ENCODE measurements at places on chromosomes 12 and 14. TPM values are rescaled to one million over a fixed set of nuclear protein-coding genes. Genes with fewer than 3 reads are reported as not detected.

- H3K4me1 ChIP-seq, result no peaks in the 10 kb centered on the region
- peaks cover 2% of the 10 kb centered on the region for H3K27me3 ChIP-seq
- no peak overlapping the region for H3K27ac ChIP-seq
- no peak overlapping the region for H3K4me3 ChIP-seq
These were observed 9.9 kb downstream of the HNF1A start for GRCh38 chr12:120988234-120988633.

Gene CCDC198
- not detected for polyA plus RNA-seq

Gene LRIG3
- polyA plus RNA-seq, result not detected

DNA sequence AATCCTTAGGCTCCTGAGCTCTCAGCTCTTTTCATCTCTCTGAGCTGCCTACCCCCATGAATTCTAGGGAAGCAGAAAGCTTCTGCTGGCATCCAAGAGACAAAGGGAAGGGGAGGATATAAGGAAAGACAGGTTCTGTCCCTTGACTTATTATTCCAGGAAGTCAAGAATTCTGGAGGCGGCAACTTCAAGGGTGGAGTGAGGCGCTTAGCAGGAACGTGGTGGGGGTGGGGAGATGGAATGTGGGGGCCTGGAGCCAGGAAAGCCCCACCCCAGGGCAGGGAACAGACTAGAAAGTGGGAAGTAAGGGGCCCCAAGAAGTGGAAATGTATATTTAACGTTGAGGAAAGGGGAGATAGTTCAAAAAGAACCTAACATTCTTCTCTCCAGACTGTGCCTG is 1.4 kb downstream of the CALCOCO1 start:
- peaks cover 1% of the 10 kb centered on the region for H3K27me3 ChIP-seq
- peak overlapping the region; percentile 94 for H3K4me3 ChIP-seq
- DNase-seq, result no peak
- H3K4me1 ChIP-seq, result peaks cover 34% of the 10 kb centered on the region
- H3K27ac ChIP-seq, result peak overlapping the region; percentile 92

DNA sequence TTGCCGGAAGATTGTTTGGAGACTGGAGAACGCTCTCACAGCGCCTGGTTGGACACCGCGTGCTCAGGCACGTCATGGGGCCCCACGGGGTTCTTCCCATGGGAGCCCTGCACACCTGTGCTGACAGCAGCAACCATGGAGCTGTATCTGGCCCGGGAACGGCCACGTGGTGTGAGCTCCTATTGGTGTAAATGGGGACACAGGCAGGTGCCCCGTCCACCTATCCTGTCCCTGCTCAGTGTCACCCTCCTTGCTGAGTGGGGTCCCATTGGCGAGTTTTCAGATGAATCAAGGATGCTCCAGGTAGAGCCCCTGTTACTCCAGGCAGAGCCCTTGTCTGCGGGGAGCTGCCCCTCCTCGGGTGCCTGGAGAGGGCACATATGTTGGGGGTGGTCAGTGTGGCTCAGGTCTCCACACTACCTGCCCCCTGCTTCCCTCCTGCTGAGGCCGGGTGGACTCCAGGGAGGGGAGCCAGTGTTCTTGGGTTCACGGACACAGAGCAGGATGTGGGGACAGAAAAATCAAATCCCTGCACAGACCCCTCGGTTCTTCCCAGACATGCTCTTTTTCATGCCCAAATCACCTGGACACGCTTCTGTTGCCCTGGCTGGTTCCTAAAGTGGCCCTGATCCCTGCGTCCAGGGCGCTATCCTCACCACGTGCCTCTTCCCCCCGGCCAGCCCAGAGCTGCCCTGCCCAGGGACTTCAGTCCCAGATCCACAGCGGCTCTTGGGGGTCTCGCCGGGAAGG is 250.1 kb downstream of the ADGRD1 start:
- no peak overlapping the region for H3K4me3 ChIP-seq
- no peaks in the 10 kb centered on the region for H3K36me3 ChIP-seq
- DNase-seq, result no peak

- peak overlapping the region; percentile 84 for H3K27ac ChIP-seq
- no peak for DNase-seq
- peak overlapping the region; percentile 60 for H3K4me3 ChIP-seq
- peaks cover 20% of the 10 kb centered on the region for H3K4me1 ChIP-seq
These were observed 7.8 kb downstream of the ATN1 start for GRCh38 chr12:6935371-6936193.

Gene ACVRL1
- not detected for polyA plus RNA-seq

DNA sequence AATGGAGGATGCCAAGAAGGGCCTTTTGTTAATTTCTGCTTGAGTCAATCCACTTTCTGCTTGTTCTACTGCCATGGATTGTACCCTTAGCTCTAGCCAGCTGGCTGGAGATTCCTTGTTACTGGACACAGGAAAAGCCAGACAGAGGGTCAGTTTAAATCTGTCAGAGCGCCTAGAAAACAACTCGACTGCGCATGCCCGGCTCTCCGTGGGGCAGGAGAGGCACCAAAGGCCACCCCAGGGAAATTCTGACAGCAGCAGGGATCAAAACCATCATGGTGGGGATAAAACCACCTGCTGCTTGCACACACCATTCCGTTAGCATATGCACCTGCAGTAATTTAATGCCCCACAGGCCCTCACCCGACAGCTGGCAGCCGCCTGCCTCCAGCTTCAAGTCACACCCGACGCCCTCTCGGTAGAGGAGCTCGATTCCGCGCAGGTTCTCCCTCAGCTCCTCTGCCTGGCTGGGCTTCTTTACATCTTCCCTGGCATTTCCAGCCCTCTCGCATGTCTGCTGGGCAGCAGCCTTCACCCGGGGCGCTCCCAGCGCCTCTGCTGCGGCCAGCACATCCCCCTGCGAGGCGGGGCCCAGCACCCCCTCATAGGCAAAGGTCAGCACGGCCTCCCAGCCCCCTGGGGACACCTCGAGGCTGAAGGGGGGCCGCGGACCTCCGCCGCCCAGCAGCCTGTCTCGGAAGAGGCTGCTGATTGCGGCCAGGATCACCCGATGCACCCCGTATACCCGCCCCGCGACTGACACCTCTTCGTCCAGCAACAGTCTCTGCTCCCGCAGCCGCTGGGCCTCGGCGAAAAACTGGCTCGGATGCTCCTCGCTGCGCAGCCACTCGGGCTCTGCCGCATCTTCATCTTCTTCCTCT is 1.0 kb downstream of the KLHL33 start:
- H3K4me1 ChIP-seq, result peaks cover 2% of the 10 kb centered on the region
- no peak for DNase-seq
- H3K27me3 ChIP-seq, result no peaks in the 10 kb centered on the region
- no peaks in the 10 kb centered on the region for H3K36me3 ChIP-seq

DNA sequence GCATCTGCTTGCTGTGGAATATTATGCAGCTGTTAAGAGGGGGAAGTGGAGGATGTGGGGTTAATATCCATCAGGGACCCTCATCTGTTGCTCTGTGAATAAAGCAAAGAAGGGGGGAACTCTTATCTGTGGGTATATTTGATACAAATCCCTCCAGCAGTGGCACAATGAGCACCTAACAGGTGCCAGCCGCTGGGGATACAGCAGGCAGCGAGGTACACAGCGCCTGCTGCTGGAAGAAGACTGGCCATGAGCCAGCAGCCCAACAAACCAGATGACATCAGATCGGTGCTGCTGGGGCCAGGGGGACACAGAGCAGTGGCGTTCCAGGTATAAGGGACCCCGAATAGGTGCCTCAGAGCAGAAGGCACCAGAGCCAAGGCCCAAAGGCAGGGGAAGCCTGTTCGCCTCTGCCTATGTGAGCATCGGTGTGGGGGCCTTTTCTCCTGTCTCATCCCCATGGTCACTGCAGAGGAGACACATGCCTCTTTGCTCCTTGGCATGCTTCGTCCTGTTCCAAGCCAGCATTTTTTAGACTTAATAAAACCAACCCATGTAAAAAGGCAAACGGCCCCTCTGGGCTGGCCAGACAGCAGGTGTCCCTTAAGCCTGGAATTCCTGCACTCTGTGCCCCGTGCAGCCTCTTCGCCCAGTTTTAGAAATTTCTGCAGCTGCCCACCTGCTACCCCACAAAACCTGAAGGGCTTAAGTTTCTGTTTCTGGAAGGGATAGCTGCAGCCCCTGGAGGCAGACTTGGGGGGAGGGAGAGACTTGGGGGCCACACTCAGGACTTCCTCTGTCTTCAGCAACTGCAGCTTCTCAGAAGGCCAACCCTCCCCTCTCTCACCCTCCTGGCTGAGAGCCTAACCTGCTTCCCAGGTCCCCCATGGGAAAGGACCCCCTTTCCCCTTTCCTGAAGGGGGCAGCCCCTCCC is 1.6 kb upstream of the CKB start:
- peaks cover 19% of the 10 kb centered on the region for H3K4me1 ChIP-seq
- no peaks in the 10 kb centered on the region for H3K36me3 ChIP-seq
- H3K27ac ChIP-seq, result no peak overlapping the region
- no peak for DNase-seq

Gene WIF1
- not detected for polyA plus RNA-seq

DNA sequence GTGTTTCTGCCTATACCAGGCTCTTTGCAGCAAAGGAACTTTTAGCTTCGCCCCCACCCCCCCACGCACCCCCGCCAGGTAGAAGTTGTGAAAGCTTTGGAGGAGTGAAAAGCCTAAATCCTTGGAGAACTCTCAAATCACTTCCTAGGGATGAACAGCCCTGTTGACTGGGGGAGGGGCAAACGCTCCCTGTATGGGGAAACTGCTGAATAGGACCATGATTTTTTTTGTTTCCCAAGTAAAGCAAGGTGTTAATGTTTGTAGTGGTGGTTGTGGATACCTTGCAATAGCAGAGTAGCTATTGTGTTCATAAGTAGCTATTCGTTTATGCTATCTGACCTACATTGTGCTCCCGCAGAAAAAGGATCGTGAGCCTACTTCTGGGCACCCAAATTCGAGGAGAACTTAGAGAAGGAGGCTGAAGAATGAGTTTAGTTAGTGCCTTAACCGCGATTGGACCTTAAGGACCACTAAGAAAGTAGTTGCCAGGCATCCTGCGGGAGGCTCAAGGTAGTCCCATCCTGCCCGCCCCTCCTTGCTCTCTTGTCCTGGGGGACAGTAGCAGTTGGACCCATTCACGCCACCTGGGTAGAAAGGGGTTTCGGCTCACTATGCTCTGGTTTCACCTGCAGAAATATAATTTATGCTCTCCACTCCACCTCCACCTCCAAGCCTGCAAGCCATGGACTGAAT is 901 bp upstream of the NFKBIA start:
- H3K27me3 ChIP-seq, result peaks cover 42% of the 10 kb centered on the region
- H3K36me3 ChIP-seq, result peaks cover 27% of the 10 kb centered on the region
- DNase-seq, result no peak
- H3K4me1 ChIP-seq, result peaks cover 59% of the 10 kb centered on the region

DNA sequence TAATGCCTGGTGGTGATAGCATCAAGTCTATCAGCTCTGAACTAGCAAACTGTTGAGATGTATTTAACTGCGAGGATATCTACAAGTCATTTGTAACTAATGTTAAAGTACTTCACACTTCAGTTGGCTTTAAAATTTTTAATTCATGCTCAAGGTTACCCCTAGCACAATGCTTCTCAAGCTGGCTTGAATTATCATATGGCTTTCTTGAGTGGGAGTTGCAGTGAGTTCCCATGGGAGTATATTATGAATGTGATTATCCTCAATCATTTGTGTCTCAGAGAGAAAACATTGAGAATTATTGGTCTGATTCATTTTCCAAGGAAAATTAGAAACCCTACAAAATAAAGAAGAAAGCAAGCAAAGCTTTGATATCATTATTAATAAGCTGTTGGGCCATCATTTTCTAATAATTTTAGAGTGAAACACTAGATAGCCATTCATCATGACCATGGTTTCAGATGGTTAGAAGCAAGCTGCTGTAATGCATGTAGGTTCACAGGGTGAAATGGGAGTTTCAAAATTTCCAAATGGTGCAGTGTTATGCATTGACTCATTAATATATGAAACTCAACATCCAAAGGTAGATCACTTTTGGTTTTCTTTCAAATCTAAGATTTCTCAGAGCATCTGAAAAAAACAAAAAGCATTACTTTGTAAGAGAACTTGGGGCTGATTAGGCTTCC is 11.8 kb upstream of the KRAS start:
- peaks cover 5% of the 10 kb centered on the region for H3K27me3 ChIP-seq
- DNase-seq, result no peak
- H3K4me1 ChIP-seq, result no peaks in the 10 kb centered on the region

GRCh38 chr14:39739796-39740195 is 307.6 kb upstream of the FBXO33 start:
- H3K36me3 ChIP-seq, result no peaks in the 10 kb centered on the region
- H3K27me3 ChIP-seq, result peaks cover 4% of the 10 kb centered on the region
- H3K4me3 ChIP-seq, result no peak overlapping the region

Gene KRT6A
- polyA plus RNA-seq, result not detected

DNA sequence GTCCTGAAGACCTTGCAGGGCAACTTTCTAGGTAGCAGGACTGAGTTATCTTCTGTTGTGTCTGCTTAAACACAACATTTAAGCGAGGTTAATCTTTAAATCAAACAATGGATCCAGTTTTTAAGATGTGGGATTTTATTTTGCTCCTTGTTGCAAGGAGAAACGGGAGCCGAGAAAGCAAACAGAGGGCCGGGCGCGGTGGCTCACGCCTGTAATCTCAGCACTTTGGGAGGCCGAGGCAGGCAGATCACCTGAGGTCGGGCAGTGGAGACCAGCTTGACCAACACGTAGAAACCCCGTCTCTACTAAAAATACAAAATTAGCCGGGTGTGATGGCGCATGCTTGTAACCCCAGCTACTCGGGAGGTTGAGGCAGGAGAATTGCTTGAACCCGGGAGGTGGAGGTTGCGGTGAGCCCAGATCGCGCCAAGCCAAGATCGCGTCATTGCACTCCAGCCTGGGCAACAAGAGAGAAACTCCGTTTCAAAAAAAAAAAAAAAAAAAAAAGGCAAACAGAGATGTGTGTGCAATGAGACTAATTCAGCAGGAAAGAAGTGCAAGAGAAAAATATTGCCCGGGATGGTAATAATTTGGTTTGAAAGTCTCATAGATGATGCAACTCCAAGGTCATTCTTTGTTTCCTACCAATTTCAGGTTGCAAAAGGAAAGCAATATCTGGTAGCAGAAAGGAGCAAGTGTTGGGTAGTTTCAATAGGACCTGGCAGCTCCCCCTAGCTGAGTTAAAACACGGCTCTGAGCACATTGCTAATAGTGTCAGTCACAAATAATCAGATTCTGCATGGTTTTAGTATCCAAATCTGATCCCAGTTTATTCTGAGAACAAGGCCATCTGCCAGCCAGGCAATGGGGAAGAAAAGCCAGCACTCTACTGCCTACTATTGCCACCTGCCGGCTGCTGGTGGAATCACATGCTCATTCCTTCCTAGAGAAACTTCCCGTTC is 141.4 kb downstream of the PPM1H start:
- H3K36me3 ChIP-seq, result no peaks in the 10 kb centered on the region
- peaks cover 3% of the 10 kb centered on the region for H3K27me3 ChIP-seq
- H3K4me1 ChIP-seq, result no peaks in the 10 kb centered on the region
- no peak overlapping the region for H3K27ac ChIP-seq

Data from immature natural killer cell (primary cell).